Activated naive CD4-positive, alpha-beta T cell treated with anti-CD3 and anti-CD28 coated beads, Interleukin-2, amount 50 U/mL, for 16 hours (primary cell): ENCODE measurements at places on chromosomes 6 and 20.

- DNase-seq = no peak
These were observed 14.7 kb upstream of the PLCB4 start for GRCh38 chr20:9054176-9054575.

DNA sequence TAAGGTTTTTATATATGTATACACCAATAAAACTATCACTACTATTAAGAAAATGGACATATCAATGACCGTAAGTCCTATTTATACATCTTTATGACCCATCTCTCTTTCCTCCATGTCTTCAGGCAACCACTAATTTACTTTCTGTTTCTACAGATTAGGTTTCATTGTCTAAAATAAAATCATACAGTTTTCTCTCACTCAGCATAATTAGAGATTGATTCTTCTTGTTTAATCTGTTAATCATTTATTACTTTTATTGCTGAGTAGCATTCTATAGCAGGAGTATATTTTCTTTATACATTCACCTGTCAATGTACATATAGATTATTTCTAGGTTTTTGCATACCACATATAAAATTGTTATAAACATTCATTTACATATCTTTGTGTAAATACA is 388.0 kb downstream of the RFPL4B start:
- no peak for DNase-seq

DNA sequence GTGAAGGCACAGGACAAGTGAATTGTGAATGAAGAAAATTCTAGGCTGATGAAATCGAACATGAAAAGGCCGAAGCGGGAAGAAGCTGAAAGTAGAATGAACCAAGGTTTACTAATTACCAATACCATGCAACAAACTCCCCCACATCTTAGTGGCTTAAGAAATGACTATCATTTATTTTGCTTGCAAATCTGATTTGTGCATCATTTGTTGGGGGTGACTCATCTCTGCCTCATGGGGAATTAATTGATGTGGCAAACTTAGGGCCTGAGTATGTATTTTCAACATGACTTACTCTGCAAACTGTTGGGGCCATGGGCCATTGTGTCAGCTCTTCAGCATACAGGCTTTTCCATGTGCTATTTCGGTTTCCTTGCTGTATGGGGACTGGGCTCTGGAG is 26.8 kb downstream of the PPP1R14C start:
- peak; percentile 25 for DNase-seq

GRCh38 chr6:149897015-149897697 is 757 bp downstream of the RAET1E start:
- DNase-seq = no peak

- DNase-seq = no peak
These were observed 30.4 kb downstream of the FYN start for GRCh38 chr6:111842891-111843290.

GRCh38 chr20:2524709-2525506 is 11.5 kb upstream of the TMC2 start:
- DNase-seq = peak; percentile 48

DNA sequence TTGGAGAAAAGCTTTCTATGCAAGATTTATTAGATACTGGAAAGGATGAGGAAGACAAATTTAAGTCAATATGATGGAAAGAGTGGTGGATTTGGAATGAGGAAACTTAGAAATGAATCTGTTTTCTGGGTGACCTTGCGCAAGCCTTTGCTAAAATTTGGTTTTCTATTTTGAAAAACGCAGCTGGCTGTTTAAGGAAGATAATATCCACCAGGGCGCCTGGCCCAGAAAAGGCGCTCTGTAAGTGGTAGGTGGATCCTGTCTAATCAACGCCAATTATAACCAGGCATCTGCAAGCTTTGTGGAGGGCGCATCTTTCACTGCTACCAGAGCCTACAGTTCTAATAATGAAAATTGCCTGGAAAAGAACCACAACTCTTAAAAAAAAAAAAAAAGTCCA is 398 bp upstream of the SPATS1 start:
- DNase-seq = no peak

DNA sequence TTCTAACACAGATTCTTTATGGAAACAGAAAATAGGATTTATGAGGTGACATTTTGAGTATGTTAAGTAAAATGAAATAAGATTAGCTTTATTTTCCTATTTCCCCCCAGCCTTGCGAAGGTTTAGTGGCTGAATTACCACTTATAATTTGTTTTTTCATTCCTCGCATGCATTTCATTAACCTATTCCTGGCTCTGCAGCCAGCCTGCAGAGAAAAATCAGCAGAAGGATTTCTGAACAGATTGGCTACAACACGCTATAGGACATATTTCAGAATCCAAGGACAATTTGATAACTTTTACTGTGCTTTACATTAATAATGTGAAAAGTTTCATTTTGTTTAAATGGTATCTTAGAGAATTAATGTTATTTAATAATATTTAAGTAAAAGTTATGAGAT is 162.4 kb upstream of the MMS22L start:
- DNase-seq = no peak
